ENCODE measurements at places on chromosomes 1 and 21.

DNA sequence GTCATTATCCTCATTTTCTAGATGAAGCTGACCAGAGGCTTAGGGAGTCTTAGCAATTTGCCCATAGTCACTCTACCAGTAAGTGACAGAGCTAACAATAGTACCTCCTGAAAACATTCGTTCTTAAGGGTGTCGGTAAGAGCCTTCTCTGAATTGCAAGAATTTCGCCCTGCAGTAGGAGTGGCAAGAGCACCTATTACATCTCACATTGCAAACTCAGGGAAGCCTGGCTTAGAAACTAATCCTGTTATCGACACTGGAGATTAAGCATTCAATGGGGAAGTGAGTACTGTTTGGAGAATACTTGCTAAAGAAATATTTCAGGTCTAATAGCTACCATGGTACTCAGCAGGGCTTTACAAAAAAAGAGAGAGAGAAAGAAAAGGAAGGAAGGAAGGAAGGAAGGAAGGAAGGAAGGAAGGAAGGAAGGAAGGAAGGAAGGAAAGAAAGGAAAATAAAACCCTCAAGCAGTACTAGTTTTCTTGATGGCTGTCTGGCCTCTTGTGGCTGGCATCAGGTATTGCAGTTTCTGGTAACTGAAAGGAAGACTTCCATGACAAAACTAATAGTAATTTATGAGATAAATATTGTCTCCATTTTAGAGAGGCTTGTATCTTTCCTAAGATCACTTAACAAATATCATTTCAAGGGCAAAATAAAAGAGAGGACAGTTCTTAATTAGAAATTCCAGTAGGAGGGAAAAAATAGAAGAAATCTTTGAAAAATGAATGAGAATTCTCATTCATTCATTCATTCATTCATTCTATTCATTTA, 10.4 kb downstream of the C1orf226 start:
- DNase-seq = no peak

- DNase-seq = no peak
These were observed 14.7 kb downstream of the SZT2 start for GRCh38 chr1:43404353-43404752.

DNA sequence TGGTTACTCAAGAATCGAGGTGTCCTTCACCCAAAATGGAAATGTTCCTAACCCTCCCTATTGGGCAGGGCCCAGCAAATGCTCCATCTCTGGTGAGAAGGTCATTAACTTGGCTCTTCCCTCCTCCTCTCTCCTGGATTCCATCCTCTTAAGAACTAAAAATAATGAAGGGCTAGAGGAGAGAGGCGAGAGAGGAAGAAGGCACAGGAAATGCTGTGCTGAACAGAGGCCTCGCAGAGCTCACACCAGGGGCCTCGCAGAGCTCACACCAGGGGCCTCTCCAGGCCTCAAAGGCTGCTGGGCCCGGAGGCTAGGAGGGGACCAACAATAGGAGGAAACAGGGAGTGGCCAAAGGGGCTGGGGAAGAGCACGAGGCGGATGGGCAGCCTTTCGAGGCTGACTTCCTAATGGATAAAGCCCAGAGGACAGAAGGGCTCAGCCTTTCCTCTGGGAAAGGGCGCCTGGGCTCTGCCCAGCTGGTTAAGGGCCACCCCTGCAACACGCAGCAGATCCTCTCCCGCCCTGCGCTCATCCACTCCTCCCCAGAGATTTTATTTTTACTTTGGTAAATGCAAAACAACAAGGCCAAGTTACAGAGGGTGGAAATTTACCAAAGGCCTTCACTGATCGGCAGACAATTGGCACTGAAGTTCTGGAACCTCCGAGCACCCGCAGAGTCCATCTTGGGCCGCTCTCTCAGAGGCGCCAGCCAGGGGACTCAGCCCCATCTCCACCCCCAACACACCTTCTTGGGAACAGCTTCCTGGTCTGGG, 78.5 kb downstream of the ITPKB start:
- DNase-seq = no peak

DNA sequence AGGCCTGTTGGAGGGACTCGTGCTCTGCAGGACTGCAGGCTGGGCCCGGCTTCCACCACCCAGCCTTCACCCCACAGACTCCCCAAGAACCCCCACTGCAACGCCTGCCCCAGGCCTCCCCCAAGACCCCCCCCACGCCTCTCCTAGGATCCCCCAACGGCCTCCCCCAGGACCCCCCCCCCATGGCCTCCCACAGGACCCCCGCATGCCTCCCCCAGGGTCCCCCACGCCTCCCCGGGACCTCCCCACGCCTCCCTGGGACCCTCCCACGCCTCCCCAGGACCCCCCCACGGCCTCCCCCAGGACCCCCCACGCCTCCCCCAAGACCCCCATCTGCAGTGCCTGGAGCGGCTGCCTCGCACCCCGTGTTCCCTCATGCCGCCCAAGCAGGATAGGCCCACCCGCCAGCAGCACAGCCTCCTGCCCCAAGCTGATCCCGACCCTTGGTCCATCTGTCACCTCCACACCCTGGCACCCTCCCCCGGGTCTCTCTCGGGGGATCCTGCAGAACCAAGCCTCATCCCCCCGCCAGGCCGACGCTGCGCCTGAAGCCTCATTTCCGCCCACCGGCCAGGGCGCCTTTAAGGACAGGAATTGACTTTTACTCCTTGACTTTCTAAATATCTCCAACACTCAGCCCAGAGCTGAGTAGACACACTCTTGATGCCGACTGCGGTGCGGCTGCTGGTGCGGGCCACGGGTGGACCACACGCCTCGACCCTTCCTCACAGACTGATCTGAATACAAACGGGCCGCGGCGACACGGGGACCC, 14.1 kb upstream of the RNF223 start:
- no peak for DNase-seq

DNA sequence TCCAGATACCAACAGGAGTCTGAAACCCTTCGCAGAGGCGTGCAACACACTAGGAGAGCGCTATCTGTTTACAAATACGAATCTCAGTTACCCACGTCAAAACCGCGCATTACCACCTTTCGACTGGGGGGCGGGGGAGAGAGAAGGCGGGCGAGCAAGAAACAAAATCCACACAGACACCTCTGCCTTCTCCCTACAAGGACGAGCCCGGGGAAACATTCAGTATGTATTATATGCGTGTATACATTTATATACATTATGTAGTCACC, 722 bp downstream of the TUT4 start:
- peak; percentile 37 for DNase-seq

Data from stimulated activated CD8-positive, alpha-beta memory T cell treated with anti-CD3 and anti-CD28 coated beads, Interleukin-2, amount 100 ng/mL, for 1 hour (primary cell).